ENCODE measurements at places on chromosomes 2 and 18.

- DNase-seq = peak; percentile 84
These were observed at the start of gene LRRFIP1 for GRCh38 chr2:237627441-237628246. TSS of gene LRRFIP1 (plus strand) at chr2:237627587. CDS start at chr2:237627645, 58 bp downstream.

- DNase-seq = no peak
These were observed 26.4 kb upstream of the MSTN start for GRCh38 chr2:190088917-190089316.

DNA sequence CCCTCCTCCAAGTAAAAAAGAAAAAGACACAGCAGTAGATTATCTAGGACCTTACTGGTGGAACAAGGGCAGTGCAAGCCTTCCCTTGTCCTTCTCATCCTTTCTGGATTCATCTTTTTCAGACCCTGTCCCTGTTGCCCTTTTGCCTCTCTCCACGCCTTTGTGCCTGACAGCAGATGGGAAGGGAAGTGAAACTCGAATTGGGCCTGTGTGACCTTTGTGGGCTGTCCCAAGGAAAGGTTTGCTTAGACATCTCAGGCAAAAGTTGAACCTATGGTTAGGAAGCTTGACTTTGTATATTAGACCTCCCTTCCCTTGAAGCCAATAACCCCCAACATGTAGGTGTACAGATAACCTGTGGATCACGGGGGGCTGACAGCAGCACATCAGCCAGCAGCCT lies 185.3 kb downstream of the PRKCE start:
- no peak for DNase-seq

GRCh38 chr2:31997653-31998052 lies 13.2 kb downstream of the MEMO1 start:
- DNase-seq = no peak

GRCh38 chr2:80149991-80150390 lies 154.6 kb downstream of the LRRTM1 start:
- no peak for DNase-seq

DNA sequence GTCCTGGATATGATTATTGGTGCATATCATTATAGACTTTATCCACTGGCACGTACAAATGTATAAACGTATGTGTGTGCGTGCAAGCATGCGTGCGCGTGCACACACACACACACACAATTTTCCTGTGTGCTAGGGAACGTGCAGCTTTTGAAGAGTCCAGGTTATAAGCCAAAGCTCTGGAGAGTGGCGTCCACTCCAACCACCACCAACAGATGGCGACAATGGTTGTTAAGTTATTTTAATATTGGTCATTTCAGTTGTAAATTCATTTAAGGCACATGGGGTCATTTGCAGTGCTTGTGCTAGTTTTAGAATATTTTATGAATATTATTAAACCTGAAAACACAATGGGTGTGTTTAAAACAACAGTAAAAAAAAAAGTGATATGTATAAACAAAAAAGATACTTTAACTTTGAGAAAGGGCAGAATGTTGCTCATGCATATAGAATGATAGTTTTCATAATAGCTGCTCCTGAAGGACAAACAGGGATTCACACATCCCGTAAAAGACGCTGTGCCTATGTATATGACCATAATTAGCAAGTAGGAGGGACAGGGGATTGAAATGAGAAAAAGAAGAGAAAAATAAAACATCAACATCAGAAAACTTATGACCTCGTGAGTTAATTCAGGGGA lies 124.2 kb upstream of the ITGB6 start:
- DNase-seq = no peak

- no peak for DNase-seq
These were observed 23.9 kb downstream of the EFR3B start for GRCh38 chr2:25065768-25066167.

DNA sequence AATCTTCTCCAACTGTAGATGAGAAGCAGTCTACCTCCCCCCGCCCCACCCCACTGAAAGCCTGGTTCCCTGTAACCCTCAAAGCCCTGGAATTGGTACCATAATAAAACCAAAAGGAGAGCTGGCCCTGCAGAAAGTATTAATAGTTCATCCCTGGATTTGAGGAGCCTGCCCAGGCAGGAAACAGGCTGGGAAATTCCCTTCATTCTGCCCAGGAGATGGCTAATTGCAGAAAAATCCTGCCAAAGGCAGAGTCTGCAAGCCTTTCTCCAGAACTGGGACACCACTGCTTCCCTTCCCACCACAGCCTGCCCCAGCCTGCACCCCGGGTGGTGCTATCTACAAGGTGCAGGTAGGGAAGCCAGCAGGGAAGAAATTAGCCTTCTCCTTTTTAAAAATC lies 16.3 kb downstream of the GKN2 start:
- DNase-seq = no peak

GRCh38 chr2:208099682-208100470 lies 24.4 kb downstream of the CRYGD start:
- no peak for DNase-seq

- DNase-seq = no peak
These were observed 200.8 kb downstream of the TFCP2L1 start for GRCh38 chr2:121084130-121084680.

GRCh38 chr2:152715854-152716428 lies 1.3 kb downstream of the PRPF40A start:
- peak; percentile 26 for DNase-seq

- no peak for DNase-seq
These were observed 119.8 kb downstream of the PLEKHM3 start for GRCh38 chr2:207905546-207905945.

- no peak for DNase-seq
These were observed 109.8 kb downstream of the GALNT14 start for GRCh38 chr2:31028417-31028816.

- DNase-seq = no peak
These were observed 234.5 kb downstream of the METTL4 start for GRCh38 chr18:2336690-2337392.

- DNase-seq = no peak
These were observed 149.0 kb downstream of the GLI2 start for GRCh38 chr2:120884472-120885290.

GRCh38 chr2:21146638-21147037 lies 22.9 kb downstream of the TDRD15 start:
- no peak for DNase-seq

GRCh38 chr18:54229421-54230059 lies 5.1 kb upstream of the MBD2 start:
- DNase-seq = no peak

- DNase-seq = no peak
These were observed 189.8 kb downstream of the FAM210A start for GRCh38 chr18:13536578-13536977.

GRCh38 chr2:113117541-113118262 lies 9.7 kb upstream of the IL1RN start:
- no peak for DNase-seq

- no peak for DNase-seq
These were observed 15.9 kb upstream of the DSG2 start for GRCh38 chr18:31482051-31482450.

- no peak for DNase-seq
These were observed 13.8 kb upstream of the TMEM200C start for GRCh38 chr18:5909125-5909524.

GRCh38 chr2:188870289-188870688 lies 103.9 kb upstream of the COL3A1 start:
- no peak for DNase-seq

- DNase-seq = no peak
These were observed 269.7 kb upstream of the APCDD1 start for GRCh38 chr18:10184776-10185175.

- no peak for DNase-seq
These were observed 49.2 kb upstream of the DAPL1 start for GRCh38 chr2:158745866-158746382.

GRCh38 chr2:166376873-166377272 lies 1.1 kb upstream of the SCN9A start:
- DNase-seq = no peak

DNA sequence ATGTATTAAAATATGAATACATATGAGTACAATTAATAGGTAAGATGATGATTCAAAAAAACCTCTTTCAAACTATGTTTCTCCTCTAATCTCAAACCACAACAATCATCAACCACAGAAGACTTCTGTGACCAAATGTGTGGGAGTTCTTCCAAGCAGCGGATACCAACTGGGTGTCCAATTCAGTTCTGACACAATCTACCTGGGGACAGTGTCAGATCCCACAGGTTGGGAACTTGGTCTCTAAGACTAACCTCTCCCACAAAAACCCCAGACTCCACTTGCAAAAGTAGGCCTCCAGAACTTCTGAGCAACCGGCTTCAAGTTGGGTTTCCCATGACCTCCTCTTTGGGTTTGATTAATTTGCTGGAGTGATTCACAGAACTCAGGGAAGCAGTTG lies 26.9 kb downstream of the FASTKD1 start:
- DNase-seq = no peak

DNA sequence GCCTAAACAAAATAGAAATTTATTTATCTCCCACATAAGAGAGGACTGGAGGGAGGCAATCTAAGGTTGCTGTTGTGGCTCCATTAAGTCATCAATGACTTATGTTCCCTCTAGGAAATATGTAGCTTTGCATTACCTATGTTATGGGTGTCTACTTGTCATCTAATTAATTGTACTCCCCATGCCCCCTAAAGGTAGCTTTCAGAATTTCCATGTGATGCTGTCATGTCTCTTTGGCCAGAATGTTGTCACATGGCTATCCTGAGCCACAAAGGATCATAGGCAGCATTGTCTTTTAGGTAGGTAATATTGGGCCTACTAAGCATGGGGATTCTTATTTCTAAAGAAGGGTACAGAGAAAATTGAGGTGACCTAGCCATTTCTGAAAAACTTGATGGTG lies 935.6 kb upstream of the FANCL start:
- DNase-seq = no peak

DNA sequence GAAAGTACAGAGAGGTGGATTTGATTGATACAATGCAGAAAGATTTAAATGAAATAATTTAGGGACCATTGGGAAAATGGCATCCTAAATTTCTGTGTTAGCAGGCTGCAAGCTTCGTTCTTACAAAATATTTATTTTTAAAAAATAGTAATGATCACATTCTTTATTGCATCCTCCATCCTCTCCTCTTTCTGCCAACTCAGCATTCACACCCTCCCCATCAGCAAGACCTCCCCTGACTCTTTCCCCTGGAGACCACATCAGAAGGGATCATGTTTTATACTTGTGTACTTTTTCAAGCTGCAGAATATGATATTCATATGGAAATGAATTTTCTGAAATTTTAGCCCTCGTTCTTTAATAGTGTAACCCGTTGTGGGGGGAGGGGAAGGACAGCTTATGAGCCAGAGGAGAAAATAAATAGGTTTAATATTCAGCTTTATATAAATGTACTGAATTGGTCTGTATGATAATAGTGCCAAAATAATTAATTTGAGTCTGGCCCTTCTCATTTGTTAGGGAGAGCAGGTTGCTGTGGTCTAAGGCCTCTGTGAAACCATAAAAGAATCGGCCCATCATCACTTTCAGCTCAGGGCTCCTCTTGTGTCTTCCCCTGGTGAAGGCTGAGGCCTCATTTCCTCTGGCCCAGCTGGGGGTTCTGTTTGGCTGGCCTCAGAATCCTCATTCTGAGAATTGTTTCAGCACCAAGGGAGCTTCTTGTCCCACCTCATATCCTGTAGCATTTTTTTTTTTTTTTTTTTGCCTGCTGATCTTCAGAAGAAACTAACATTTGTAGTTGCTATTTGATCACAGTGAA lies 330.8 kb downstream of the TXNL1 start:
- no peak for DNase-seq
